ENCODE measurements at places on chromosomes 11 and 22.

DNA sequence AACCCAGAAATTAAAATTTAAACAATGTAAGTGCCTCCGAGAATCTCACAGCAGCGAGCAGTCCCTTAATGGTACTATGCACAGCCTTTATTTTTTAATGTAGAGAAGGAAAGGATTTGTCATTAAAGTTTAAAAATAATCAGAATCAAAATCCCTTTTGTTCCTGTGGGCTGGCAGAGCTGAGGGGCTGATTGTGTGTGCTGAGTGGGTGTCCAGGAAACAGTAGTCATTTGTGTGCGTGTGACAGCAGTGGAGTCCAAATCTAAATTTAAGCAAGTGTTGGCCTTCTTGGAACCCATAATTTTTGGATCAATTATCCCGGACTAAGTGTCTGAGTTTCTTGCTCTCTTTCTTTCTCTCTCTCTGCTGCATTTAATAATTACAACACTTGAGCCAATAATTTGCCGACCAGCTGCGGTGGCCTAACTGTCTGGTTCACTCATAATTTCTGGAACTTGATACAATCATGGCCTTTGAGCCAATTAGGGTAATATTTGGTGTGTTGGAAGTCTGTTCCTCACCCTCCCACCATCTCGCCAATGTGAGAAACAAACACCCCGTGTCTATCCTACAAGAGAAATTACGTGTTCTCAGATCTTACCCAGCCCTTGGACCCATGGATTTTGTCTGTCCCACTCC, 528.0 kb downstream of the SOX6 start:
- H3K27ac ChIP-seq = no peak overlapping the region
- H3K4me3 ChIP-seq = no peak overlapping the region
- DNase-seq = no peak
- H3K27me3 ChIP-seq = no peaks in the 10 kb centered on the region

DNA sequence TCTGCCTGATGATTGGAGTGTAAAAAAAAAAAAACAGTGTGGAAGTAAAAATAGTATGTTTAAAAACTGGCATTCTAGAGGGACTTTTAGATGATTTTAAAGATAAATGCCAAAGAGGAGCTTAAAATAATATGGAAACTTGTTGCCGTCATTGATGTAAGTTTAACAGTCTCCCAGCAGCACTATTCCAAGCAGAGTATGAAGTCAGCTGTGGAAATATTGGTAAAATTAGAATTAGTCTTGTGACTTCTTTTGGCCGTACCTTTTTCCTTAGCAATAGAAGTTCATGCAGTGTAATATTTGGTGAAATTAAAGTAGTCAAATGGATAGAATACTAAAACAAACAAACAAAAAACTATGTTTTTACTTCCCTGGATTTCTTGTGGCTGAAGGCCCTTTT, 134.9 kb downstream of the METTL15 start:
- peaks cover 5% of the 10 kb centered on the region for H3K36me3 ChIP-seq
- H3K27me3 ChIP-seq = no peaks in the 10 kb centered on the region
- H3K4me1 ChIP-seq = no peaks in the 10 kb centered on the region
- H3K4me3 ChIP-seq = no peak overlapping the region

DNA sequence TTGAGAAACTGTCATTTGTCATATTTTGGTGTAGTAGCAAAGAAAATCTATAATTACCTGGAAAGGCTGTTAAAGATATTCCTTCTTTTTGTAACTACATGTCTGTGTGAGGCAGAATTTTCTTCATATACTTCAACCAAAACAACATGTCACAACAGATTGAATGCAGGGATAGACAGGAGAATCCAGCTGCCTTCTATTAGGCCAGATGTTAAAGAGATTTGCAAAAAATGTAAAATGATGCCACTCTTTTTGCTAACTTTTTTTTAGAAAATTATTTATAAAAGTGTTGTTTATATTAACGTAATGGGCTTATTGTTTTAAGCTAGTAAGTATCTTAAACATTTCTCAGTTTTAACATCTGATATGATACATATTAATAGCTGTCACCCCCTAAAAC, 12.7 kb downstream of the DGKZ start:
- no peak for DNase-seq
- no peaks in the 10 kb centered on the region for H3K27me3 ChIP-seq
- H3K36me3 ChIP-seq = peaks cover 18% of the 10 kb centered on the region
- peaks cover 58% of the 10 kb centered on the region for H3K4me1 ChIP-seq

GRCh38 chr22:22461583-22461982, 47.0 kb downstream of the ZNF280B start:
- H3K4me1 ChIP-seq = no peaks in the 10 kb centered on the region
- no peak overlapping the region for H3K4me3 ChIP-seq
- no peaks in the 10 kb centered on the region for H3K36me3 ChIP-seq
- H3K27me3 ChIP-seq = peaks cover 31% of the 10 kb centered on the region
- DNase-seq = no peak

DNA sequence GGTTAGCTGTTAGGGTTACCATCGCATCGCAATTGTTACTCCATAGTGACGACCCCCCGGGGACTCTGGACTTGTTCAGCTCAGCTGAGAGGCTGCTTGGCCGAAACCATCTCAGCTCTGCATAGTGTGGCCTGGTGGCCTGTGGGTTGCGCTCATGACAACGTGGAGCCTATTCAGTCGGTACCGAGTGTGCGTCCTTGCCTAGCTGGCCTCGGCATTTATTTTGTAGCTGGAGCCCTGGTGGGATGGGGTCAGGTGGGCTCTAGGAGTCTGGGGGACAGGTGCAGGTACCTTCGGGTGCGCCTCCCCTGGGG, 13.5 kb downstream of the LRP5 start:
- no peak overlapping the region for H3K4me3 ChIP-seq
- H3K27me3 ChIP-seq = peaks cover 10% of the 10 kb centered on the region
- H3K4me1 ChIP-seq = peaks cover 55% of the 10 kb centered on the region
- no peak overlapping the region for H3K27ac ChIP-seq
- DNase-seq = no peak

GRCh38 chr22:37819105-37819433, 4.1 kb upstream of the GALR3 start:
- H3K27ac ChIP-seq = peak overlapping the region; percentile 68
- DNase-seq = no peak
- peaks cover 67% of the 10 kb centered on the region for H3K27me3 ChIP-seq
- peaks cover 22% of the 10 kb centered on the region for H3K4me1 ChIP-seq

- no peaks in the 10 kb centered on the region for H3K4me1 ChIP-seq
- no peak overlapping the region for H3K4me3 ChIP-seq
- H3K36me3 ChIP-seq = peaks cover 41% of the 10 kb centered on the region
- no peak for DNase-seq
Measured at GRCh38 chr11:76524461-76524860, 79.6 kb downstream of the EMSY start.

Data from activated naive CD4-positive, alpha-beta T cell treated with anti-CD3 and anti-CD28 coated beads, Interleukin-2, amount 10 ng/mL, durations not matched to agents 7 days and 5 days (primary cell).